SK-N-SH treated with all-trans-retinoic acid at 6 μM for 48 hours (cell line): ENCODE measurements at places on chromosomes 1 and 21.

DNA sequence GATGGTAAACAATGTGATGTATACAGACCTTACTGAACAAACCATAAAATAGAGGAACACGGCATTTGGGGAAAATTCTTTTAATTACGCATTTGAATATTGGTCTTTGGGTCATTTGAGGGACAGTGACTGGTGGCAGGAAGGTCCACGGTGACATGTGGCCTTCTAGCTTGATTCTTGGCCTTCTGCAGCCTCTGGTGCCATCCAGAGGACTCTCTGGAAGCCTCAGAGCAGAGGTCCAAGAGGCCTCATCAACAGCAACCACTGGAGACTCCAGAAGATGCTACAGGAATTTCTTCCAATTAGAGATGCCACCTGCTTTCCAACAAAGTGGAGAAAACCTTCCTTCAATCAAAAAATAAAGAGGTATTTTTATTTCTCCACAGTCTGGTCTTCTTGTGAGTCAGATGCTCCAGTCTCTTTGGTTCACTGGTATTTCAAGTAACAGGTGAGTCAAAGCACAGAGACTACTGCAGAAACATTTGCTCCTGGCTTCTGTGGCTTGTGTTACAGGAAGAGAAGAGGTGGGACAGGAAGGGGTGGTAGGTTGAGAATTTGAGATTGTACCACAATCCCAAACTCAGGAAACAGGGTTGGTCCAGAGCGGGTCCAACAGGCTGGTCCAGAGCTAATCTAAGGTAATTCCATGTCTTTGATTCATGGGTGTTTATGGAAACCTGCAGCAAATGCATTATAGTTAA lies 2.7 kb upstream of the F5 start:
- ATAC-seq, result no peak

- no peak for ATAC-seq
Observed at GRCh38 chr1:12460911-12461621, 156.9 kb downstream of the DHRS3 start.

DNA sequence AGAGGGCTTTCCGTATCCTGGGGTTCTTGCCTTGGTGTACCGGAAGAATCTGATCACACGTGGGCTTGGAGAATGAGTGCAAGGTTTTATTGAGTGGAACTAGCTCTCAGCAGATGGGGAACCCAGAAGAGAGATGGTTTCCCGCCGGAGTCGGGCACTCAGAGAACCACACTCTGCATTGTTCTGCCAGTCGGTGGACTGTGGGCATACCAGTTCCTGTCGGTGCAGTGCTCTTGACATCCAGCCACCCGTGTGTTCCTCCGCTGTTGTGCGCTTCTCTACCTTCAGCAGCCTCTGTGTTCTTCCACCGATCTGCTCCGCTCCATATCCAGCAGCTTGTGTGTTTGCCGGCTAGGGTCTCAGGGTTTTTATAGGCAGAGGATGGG lies 10.8 kb upstream of the PPIE start:
- ATAC-seq, result no peak

GRCh38 chr1:60133000-60133673 lies 59.6 kb upstream of the C1orf87 start:
- peak; percentile 89 for ATAC-seq

DNA sequence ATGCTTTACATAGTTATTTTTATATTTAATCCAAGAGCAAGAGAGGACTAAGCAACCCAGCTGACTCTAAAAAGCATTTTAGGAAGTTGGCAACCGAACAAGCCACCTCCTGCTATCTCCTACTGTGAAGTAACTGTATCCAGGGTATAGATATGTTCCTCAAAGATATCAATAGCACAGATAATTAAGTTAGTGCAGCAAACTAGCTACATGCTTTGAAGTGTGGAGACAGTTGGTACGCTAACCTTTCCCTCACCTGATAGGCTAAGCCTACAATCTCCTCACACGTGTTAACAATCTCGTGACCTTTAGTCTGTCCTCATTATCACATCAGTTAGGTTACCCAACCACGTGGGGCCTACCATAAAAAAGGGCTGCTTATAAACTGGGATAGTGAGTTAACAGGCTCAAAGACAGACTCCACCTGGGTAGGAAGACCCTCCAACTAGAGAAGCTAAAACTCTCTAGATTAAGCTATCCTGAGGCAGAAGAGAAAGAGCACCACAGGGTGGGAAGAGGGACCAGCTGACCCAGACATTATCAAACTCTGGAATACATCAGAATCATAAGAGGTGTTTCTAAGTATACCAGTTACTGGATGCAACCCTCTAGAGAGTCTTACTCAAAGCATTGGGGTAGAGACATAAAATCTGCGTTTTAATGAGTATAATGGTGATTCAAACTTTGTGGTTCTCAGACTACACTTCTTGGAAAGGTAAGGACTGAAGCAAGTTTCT lies 340.1 kb upstream of the ESRRG start:
- ATAC-seq, result no peak

DNA sequence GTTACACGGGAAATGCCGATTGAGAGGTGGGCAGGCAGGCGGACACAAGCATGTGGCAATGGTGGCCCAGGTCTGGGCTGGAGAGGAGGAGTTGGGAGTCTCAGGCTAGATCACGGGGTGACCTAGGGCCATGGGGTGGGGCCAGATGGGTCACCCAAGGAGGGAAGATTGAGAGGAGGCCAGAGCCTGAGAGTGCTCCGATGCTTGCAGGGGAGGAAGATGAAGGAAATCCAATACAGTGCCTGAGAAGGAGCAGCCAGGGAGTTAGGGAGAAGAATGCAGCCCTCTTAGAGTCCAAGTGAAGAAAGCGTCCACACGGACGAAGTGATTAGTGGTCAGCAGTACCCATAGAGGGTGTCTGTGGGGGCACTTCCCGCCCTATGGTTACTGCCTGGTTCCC lies 61.4 kb upstream of the FAM3B start:
- no peak for ATAC-seq

DNA sequence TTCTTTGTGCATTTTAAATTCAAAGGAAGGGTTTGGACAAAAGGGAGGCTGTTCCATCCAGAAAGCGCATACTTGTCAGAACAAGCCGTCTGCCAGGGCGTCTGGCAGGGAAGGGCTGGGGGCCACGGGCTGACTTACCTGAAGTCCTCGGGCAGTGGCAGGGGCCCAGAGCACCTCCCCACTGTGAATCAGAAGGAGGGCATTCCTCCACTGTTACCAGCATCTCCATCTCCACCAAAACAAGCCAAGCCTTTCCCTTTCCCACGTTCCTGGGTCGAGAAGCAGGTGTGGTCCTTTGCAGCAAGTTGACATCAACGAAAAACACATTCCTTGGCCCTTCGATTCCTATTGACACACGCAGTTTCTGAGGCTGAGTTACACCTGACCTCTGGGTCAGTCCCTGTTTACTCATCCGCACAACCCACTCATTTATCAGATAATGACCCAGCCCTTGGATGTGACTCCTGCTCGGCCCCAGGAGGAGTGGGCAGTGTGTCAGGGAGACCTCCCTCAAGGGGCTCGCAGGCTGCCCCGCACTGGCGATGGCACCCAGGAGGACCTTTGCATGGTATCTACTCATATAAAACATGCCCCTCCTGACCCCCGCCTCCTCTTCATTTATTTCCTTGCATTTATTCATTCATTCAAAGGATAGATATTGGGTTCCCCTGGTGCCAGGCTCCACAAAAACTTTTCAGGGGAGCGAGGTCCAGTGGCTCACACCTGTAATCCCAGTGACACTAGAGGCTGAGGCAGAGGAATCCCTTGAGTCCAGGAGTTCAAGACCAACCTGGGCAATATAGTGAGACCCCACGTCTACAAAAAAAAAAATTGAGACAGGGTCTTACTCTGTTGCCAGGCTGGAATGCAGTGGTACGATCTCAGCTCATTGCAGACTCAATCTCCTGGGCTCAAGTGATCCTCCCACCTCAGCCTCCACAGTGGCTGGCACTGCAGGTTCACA lies 60.2 kb downstream of the TOMM20 start:
- ATAC-seq, result peak; percentile 5

DNA sequence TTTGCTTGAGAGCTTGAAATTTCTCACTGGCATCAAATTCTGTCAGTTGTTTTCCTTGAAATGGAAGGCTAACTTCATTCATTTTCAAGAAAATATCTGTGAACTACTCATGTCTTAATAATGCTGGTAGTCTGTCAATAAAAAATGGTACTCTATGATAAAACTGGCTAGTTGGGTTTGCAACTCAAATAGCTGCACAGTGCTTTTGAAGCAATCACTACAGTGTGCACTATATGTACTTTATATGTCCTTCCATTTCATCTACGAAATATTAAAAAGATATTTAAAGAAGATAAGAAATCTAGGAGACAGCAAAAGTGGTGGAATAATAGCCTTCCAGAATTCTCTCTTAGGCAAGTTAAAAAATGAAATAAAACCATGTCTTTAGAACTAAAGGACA lies 39.9 kb upstream of the ZNHIT6 start:
- ATAC-seq, result no peak

GRCh38 chr21:17370916-17371315 lies 141.9 kb upstream of the CXADR start:
- ATAC-seq, result no peak

GRCh38 chr21:38413958-38414548 lies 84.2 kb downstream of the ERG start:
- no peak for ATAC-seq

DNA sequence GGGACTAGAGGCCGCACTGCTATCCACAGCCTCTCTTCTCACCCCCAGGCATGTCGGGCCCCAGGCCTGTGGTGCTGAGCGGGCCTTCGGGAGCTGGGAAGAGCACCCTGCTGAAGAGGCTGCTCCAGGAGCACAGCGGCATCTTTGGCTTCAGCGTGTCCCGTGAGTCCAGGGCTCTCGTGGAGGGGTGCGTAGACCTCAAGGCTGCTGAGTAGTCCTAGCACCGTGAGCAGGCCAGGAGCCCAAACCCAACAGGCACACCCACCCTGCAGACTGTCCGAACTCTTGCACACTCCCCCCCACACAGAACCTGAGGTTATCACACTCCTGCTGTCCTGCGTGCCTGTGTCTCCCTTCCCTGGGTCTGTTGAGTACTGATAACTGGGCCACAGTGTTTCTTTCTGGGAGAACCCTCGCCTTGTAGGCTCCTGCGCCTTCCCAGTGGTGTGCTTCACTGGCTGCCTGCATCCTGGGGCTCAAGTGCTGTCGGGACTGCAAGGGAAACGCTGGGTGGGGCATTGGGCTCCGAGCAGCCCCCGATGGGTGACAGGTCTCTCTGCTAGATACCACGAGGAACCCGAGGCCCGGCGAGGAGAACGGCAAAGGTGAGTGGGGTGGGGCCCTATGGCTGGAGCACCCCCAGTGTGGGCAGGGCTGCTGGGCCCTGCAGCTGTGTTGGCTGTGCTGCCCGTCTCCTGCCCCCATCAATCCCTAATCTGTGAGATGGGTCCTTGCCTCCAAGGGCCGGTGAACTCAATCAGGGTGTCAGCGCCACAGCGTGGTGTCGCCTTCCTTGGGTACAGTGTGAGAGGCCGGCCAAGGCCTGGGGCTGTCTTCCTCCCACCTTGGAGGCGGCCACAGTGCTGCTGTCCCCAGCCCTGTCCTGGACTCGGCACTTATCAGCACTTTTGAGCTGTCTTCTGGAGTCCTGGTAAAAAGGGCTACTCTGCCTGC lies 4.0 kb upstream of the GJC2 start:
- no peak for ATAC-seq

GRCh38 chr1:116740296-116740695 lies 13.9 kb upstream of the CD2 start:
- no peak for ATAC-seq
